Hepatocyte (in vitro differentiated cells): ENCODE measurements at places on chromosomes 6 and 20. TPM values are rescaled to one million over a fixed set of nuclear protein-coding genes. Genes with fewer than 3 reads are reported as not detected.

The RAD21L1 gene
- not detected in 2 replicates for total RNA-seq

The TCF21 gene
- total RNA-seq: 9.0 and 10.1 TPM in 2 replicates

GRCh38 chr20:12649234-12649633, 359.5 kb upstream of the SPTLC3 start:
- DNase-seq: no peak

GRCh38 chr20:52867305-52867704, 104.9 kb upstream of the TSHZ2 start:
- no peak for DNase-seq

The ARHGAP40 gene
- total RNA-seq: 0.28 and 1.2 TPM in 2 replicates

DNA sequence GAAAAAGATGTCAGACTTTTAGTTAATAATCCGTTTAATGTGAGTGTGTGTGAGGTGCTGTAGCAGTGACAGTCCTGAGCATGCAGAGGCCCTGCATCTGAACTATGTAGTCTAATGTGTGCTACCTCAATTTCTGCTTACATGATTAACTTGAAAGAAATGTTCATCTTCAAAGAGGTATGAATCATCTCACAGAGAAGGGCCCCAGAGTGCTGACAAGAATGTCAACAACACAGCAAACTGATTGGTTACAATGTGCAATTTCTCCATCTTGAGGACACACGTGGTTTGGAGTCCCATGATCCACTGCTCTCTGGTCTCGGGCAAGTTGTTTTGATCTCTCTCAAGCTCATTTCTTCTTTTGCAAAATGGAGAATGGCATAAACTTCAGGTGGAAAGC, 61.7 kb upstream of the EMILIN3 start:
- DNase-seq: peak; percentile 66

- DNase-seq: peak; percentile 6
Measured at GRCh38 chr6:104858642-104859041, 1.1 kb downstream of the HACE1 start.

The SNAP91 gene
- total RNA-seq: 0.16 and 0.53 TPM in 2 replicates

DNA sequence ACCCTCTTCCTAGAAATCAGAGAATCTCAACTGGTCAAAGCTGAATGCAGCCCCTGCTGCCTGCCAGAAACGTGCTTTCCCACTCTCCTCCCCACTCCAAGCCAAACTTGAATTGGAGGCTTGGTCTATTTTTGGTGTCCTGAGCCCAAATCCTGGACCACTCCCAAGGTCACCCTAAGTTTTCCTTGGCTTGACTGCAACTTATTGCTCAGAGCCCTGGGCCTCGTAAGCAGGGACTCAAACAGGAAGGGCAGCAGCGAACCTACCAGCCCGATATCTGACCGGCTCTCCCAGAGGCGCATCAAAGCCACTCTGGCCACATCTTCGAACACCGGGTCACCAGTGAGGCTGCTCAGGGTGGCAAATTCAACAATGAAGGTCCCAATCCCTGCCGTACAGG, 12.7 kb downstream of the EDEM2 start:
- DNase-seq: no peak

GRCh38 chr6:39430871-39431523, 108.5 kb upstream of the KCNK16 start:
- DNase-seq: peak; percentile 50

GRCh38 chr6:130839379-130839778, 12.2 kb downstream of the SMLR1 start:
- DNase-seq: no peak

The MOG gene
- total RNA-seq: not detected in 2 replicates

The TRIM38 gene
- total RNA-seq: 7.9 and 8.6 TPM in 2 replicates

- no peak for DNase-seq
Measured at GRCh38 chr6:100426241-100426640, 38.5 kb downstream of the SIM1 start.

DNA sequence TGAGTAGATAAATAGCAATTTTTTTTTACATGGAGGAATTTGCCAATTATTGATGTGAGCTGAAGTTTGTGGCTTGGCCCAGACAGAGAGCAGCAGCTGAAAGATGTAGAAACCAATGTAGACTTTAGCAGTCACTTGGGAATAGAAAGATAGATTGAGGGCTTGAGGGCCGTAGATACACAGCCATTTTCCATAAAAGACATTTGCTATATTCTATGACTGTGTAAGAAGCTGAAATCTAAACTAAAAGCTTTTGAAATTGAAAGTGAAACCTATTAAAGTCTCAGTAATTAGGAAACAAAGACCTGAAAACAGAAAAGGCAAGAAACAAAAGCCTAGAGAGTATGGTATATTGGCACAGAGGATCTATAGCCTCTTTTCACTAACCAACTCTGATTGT, 332.7 kb downstream of the CENPW start:
- DNase-seq: no peak

GRCh38 chr6:1620504-1621069, 10.9 kb downstream of the FOXC1 start:
- no peak for DNase-seq

The PGC gene
- total RNA-seq: 114 and 128 TPM in 2 replicates

The FAM184A gene
- total RNA-seq: 7.4 and 14.1 TPM in 2 replicates

- DNase-seq: no peak
Measured at GRCh38 chr20:24185791-24186190, 197.2 kb upstream of the GGTLC1 start.

GRCh38 chr6:6845603-6846002, 257.1 kb downstream of the LY86 start:
- DNase-seq: no peak

- no peak for DNase-seq
Measured at GRCh38 chr6:109610590-109610989, 80.4 kb downstream of the AK9 start.

DNA sequence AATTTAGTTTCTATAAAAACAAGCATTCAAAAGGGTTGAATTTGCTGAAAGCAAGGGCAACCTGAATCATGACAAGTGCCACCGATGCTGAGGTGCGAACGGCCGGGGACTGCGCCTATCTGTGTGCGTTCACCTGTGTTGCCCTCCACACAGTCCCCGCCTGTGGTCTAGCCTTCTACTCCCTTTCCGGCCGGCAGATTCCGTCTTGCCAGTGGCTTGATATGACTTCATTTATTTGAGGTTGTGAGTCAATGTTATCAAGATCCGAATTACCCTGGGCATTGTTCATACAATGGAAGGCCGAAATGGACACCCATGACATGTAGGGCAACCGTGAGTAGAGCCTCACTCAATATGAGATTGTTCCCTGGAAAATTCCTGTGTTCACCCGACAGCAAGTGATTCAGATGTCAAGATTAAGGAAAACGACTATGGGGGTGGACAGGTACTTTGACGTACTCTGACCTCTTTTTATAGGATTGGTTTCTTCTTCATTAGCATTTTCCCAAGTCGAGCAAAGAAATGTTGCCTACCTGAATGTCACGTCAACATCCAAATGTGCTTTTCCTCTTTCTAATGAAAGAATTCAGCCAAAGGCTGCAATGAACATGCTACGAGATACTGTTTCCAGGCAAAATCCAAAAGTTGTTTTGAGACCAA, 41.1 kb upstream of the NEDD9 start:
- DNase-seq: no peak

The PLAGL1 gene
- 38.9 and 48.6 TPM in 2 replicates for total RNA-seq

DNA sequence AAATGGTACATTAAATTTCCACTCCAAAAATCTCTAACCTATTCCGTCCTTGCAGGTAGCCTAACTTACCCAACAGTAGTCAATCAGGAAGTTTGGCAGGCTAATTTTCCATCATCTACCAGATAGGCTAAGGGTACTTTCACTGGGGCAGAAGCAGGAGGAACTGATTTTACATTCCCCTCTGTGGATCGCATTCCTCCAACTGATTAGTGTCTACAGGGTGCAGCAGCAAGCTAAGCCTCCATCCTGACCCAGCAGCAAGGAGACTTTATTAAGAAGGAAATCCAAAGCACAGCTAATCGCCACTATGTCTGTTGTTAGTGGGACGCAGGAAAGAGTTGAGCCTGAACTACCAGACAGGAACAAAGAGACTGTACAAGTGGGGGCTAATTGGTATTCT, 143.2 kb upstream of the RUNX2 start:
- DNase-seq: no peak

The MAS1 gene
- not detected in 2 replicates for total RNA-seq

DNA sequence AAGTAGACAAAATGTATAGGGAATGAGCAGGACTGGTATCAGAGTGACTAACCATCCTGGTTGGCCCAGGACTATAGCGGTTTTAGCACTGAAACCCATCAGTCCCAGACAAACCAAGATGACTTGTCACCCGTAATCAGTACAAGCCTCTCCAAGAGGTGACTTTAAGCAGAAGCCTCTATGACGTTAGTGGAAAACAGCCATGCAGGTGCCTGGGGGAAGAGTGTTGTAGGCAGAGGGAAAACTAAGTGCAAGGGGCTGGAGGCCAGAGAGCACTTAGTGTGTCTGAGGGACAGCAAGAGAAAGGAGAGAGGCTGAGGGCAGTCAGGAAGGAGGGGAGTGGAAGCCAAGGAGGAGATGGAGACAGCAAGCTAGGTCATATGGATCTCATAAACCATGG, 2.1 kb downstream of the SGK2 start:
- DNase-seq: no peak

The PRDM1 gene
- total RNA-seq: 19.1 and 19.3 TPM in 2 replicates

- no peak for DNase-seq
Measured at GRCh38 chr6:158911746-158912480, 88.1 kb downstream of the RSPH3 start.

DNA sequence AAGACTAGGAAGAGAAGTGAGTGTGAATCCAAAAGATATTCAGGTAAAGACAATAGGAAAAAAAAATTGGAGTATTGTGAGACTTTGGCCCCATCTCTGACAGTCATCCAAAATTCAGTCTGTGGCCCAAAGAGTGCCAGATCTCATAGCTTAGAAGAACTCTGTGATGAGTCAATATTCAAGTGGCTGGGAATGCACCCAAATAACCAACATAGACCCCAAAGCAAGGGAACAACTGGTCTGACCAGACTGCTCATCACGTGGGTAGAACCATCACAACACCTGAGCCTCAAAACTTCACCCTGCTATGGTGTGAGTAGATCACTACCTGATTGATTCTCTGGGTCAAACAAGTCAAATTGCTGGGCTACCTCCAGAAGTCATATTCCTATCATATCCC, 51.1 kb upstream of the TRDN start:
- DNase-seq: no peak

GRCh38 chr6:44778513-44778912, 391.0 kb downstream of the CDC5L start:
- no peak for DNase-seq

DNA sequence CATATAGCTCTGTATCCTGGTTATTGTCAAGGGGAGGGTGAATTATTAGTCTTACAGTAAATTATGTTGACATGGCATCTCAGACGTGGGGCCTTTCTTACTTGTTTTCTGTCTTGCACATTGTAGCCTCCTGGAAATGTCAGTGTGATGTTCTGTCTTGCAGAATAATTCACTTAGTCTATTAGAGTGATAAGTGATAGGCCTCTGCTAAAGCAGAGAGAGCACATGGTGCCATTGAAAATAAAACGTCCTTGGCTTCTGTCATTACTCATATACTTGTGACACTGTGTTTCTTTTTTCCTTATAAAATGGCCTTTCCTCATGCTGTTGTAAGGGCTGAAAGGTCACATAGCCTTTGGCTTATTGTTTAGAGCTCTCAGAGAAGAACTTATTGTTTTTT, 531.0 kb downstream of the EPM2A start:
- no peak for DNase-seq

DNA sequence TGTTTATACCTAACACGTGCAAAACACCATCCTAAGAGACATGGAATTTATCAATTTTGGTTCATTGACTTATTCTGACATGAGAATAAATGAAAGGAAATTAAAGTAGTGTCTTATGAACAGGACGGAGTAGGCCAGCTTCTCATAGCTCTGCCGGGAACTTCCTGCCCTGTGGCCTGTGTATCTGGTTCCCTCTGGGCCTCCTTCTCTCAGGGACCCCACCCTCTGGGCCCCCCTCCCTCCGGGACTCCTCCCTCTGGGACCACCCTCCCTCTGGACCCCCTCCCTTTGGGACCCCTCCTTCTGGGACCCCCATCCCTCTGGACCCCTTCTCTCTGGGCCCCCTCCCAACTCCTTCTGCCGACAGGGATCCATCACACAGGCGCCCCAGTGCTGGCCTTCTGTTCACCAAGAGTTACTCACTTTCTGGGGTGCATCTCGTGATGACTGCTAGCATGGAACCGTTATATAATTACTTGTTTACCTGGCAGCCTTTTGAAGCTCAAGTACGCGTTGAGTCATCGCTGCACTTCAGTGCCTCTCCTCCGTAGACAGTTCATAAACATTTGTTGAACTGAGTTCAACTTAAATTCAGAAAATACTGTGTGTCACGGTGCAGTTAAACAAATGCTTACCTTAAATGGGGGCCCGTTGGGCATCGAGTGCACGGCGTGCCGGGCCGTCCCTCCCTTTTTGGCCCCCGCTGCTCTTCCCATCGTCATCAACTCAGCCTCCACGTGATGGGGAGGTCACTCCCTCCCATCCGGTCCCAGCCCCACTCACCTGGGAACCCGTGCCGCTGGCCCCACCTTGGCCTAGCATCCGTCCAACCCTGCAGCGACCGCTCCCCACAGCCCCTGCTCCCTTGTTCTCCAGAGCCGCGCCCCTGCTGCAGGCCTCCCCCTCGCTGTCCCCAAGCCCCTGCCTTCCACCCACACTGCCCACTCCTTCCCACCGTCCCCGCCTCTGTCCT, 8.1 kb downstream of the CCR6 start:
- no peak for DNase-seq

DNA sequence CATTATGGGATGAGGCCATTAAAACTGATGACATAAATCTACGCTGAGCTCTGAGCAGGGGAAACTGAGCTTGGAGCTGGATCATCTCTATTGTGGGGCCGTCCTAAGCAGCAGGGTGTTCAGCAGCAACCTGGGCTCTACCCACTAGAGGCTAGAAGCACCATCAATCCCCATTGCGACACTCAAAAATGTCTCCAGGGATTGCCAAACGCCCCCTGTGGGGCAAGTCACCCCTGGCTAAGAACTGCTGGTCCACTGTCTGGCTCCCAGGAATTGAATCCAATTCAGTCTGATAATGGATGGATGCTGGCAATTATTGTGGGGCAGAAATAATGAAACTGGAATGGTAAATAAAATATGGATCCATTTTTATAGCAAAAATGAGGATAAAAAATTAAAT, 38.2 kb downstream of the PMEPA1 start:
- no peak for DNase-seq

DNA sequence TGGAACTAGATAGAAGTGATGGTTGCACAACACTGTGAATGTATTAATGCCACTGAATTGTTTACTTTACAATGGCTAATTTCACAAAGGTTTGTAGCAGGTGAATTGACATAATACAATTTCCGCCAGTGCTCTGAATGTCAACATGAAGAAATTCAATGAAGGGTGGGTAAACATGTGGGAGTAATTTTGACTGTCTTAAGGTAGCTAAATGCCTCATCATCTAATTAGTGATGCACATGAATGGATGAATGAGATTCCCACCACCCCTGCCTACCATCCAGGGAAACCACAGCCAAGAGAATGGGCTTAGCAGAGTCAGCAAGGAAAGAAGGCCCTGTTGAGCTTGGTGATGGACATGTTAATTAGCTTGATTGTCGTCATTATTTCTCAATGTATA, 275.3 kb downstream of the ALDH8A1 start:
- no peak for DNase-seq
